ENCODE measurements at places on chromosomes 11 and 22.

DNA sequence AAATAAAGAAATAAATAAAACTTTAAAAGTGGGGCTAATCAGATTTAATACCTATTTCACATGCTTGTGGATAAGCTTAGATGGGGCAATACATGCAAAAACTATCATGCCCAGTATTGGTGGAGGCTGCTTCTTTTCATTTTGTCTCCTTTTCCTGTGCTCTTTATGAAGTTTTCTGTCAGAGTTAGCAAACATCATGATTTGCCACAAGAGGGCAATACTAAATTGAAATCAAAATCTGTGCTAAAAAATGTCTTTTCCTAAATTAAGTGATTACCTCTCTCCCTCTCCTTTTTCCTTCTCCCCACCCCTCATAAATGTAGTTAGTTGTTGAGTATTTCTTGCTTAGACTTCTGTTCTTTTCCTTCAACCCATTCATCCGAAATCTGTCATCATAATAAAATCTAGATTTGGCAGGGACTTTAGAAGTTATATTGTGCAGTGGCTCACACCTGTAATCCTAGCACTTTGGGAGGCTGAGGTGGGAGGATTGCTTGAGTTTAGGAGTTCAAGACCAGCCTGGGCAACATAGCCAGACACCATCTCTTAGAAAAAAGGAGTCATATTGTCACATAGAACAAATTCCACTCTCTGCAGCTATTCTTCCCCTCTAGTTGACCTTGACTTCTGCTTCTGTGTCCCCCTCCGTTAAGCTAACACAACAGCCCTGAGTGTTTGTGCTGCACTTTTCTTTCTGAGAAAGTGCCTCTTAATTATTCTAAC is 4.7 kb upstream of the ARHGAP42 start:
- no peak for DNase-seq

DNA sequence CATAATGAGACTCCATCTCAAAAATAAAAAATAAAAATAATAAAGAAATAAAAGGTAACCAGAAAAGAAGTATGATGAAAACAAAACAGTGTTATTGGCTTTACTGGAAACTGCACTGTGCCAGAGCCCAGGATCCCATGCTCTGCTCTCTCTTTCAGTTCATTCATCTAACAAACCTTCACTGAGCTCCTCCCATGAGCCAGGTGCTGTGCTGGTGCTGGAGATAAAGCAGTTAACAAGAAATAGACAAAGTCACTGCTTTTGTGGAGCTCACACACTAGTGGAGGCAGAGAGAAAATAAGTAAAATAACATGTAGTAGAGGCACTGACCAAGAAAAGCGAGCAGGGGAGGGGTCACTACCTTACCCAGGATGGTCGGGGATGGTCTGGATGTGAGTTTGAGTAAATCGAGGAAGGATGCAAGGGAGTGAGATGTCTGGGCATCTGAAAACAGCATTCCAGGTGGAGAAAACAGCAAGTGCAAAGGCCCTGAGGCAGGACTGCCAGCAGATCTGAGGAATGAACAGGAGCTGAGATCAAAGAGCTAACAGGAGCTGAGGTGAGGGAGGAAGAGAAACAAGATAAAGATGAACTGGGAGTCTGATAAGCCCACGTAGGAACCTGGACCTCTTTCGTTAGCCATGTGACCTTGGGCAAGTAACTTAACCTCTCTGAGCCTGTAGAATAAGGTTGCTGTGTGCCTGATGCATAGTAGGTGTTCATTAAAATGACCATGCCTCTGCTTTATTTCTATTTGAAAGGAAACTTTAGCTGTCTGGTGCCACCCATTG is 31.3 kb upstream of the CD82 start:
- no peak for DNase-seq

- DNase-seq: no peak
Measured at GRCh38 chr11:128042290-128042751, 545.0 kb downstream of the ETS1 start.

DNA sequence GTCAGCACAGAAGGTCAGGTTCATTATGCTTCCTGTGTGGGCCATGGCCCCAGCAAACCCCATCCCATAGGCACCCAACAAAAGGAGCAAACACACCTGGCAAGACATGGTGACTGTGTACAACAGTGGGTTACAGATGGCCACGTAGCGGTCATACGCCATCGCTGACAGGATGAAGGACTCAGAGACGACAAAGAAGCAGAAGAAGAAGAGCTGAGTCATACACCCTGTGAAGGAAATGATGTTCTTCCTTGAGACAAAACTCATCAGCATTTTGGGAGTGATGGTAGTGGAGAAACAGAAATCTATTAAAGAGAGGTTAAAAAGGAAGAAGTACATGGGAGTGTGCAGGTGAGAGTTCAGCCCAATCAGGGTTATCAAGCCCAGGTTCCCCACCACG is 309 bp downstream of the OR8B12 start:
- no peak for DNase-seq

- no peak for DNase-seq
Measured at GRCh38 chr11:99979042-99979441, 708.0 kb upstream of the ARHGAP42 start.

DNA sequence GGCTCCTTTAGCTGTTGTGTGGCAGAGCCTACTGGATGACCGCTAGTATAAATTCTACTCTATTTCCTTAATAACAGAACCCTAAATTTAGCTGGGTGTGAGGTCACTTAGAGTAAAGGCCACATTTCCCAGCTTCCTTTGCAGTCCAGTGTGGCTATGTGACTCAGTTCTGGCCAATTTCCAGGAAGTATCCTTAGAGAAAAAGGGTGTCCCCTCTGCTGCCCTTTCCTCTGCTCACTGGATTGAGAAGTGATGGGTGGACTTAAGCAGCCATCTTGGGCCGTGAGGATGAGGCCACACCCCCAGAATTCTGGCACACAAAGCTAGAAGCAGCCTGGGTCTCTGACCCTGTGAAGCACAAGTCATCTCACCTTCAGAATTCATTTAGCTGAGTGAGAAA is 11.7 kb upstream of the RASD2 start:
- no peak for DNase-seq

DNA sequence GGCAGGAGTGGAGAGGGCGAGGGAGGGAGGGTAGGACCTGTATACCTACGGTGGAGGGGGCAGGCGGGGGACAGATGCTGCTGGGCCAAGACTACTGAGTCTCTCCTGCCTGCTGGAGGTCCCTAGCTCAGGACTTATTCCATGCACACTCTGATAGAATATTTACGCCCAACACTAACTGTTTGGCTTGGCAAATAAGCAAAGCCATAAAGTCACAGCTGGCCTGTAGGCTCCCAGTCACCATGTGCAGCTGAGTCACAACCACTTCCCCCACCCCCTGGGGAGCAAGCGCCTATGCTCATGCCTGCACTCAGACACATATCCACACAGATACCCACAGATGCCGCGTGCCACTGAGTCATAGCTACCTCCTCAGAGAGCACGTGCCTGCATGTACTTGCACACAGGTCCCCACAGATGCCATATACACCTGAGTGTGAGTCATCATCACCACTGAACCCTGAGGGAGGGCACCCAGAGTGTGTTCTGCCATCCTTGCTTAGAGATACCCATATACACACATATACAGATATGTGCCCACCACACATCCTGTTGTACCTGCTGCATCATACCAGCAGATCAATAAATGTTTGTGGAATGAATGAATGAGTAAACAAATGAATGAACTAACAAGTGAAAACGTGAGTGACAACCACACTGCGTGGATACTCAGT is 95.8 kb downstream of the SWAP70 start:
- peak; percentile 69 for DNase-seq

- no peak for DNase-seq
Measured at GRCh38 chr22:19410941-19411689, 20.4 kb downstream of the HIRA start.

DNA sequence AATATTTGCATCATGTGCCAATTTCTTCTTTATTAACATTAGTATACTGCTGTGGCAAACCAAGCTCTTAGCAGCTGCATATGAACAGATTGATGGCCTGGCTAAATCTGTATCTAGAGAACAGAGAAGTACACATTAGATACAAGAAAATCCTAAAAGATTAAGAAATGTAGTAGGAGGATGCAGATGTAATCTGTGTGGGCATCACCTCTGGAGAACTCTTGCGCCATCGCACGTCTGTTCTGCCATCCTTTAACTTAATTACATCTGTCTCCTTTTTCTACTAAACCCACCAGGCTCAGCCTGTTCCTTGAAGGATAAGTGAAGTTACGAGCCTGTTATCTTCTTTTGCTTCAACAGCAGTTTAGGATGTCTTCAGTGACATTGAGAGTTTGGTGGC is 196.4 kb upstream of the PITPNB start:
- no peak for DNase-seq

DNA sequence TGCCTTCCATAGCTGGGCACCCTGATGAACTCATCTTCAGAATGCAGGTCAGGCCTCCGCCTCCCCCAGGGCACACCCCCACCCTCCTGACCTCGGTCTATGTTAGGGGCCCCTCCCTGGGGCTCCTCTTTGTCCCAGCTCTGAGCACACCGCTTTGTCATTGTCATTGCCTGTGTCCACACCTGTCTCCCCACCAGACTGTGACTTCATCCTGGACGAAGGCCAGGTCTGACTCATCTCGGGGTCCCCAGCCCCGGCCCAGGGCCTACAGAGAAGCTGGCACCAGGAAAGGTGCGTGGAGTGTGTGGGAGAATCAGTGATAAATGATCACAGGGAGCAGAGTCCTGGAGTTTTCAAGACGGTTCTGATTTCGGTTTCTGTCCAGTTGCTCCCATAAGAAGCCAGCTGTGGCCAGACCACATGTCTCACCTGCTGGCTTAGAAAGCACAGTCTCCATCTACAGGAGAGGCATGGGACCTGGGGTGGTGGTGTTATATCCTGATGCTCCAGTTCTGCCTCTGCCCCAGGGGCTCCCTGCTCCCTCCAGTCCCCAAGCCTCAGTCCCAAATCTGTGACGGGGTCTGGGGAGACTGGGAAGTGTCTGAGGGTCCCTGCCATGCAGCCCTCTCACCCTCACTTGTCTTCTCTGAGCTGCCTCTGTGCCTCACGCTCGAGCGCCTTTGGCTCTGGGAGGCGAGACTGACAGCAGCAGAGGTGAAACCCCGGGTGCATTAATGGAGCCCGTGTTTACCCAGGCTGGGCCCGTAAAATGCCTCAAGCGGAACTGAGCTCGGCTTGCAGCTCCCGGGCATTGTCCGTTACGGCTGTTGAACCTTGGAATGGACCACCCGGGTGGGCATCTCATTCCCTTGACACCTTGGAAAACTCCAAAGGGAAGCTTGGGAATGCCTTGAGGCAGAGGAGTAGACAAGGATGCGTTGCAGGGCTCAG is 85.5 kb upstream of the WNT11 start:
- no peak for DNase-seq

GRCh38 chr22:24105013-24105360 is 76.3 kb upstream of the SUSD2 start:
- no peak for DNase-seq

GRCh38 chr11:110046775-110047380 is 46.3 kb upstream of the ZC3H12C start:
- no peak for DNase-seq

GRCh38 chr11:87425391-87425790 is 387.7 kb downstream of the TMEM135 start:
- DNase-seq: no peak

DNA sequence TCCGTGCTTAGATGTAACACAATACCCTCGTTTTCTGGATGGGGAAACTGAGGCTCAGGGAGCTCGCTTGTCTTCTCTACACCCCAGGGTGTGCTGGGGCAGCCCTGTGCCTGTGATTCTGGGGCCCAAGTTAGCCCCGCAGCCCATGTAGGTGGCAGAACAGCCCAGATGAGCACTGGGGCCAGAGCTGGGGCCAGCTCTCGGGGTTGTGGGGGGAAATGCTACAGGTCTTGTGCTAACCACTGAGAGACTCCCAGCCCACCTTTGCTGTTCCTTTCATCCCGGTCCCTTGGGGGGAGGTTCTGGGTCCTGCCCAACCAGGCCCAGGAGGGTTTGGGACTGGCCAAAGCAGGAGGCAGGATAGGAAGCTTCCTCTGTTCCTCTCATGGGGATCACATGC is 13.5 kb downstream of the MYEOV start:
- DNase-seq: peak; percentile 15

- no peak for DNase-seq
Measured at GRCh38 chr11:17328871-17329494, 22.6 kb upstream of the NCR3LG1 start.

- DNase-seq: no peak
Measured at GRCh38 chr11:15806217-15806616, 550.1 kb downstream of the SOX6 start.

GRCh38 chr11:799641-800316 is 1.7 kb upstream of the SLC25A22 start:
- no peak for DNase-seq

GRCh38 chr11:12815931-12816494 is 141.8 kb downstream of the TEAD1 start:
- DNase-seq: no peak

DNA sequence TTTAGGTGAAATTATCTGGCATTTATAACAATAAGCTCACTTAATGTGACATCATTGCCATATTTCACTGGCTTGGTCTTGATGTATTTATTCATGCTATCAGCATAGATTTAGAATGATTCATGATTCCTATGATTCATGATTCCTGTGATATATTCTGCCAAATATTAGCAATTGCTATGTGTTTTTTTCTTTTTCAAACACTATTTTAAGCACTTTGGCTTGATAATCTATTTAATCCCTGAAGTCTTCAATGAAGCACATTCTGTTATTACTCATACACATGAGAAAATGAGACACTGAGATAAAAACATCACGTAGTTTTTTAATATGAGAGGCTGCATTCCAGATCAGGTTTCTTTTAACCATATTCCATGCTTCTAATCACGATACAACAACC is 78.5 kb downstream of the LUZP2 start:
- DNase-seq: no peak

GRCh38 chr11:103806130-103806895 is 230.1 kb upstream of the DDI1 start:
- no peak for DNase-seq

- no peak for DNase-seq
Measured at GRCh38 chr22:22403306-22403705, 105.2 kb downstream of the ZNF280B start.

GRCh38 chr22:35021161-35021560 is 44.8 kb upstream of the ISX start:
- DNase-seq: no peak

GRCh38 chr11:32316858-32317642 is 118.3 kb downstream of the WT1 start:
- DNase-seq: no peak

- no peak for DNase-seq
Measured at GRCh38 chr22:43707648-43708047, 104.5 kb downstream of the EFCAB6 start.

DNA sequence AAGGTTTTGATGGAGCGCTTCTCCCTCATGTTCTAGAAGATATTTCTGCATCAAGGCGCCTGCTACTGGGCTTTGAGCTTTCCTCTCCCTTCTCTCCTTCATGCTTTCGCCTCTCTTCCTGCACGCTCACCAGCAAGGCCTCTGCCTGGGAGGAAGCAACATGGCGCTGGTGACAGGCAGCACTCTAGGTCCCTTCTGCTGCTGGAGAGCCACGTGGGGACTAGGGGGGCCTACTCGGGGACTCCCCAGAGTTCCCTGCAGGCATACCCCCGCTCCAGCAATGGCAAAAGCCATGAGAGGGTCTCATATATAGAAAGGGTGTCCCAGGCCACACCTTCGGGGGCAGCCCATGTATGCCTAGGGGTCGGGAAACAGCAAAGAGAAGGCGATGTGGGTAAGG is 49.7 kb downstream of the GRIK4 start:
- no peak for DNase-seq

GRCh38 chr11:46856605-46857343 is 10.7 kb upstream of the CKAP5 start:
- no peak for DNase-seq
